ENCODE measurements at places on chromosomes 5 and 9. TPM values are rescaled to one million over a fixed set of nuclear protein-coding genes. Genes with fewer than 3 reads are reported as not detected.

GRCh38 chr5:57360871-57361270 lies 121.7 kb downstream of the ACTBL2 start:
- DNase-seq, result no peak

DNA sequence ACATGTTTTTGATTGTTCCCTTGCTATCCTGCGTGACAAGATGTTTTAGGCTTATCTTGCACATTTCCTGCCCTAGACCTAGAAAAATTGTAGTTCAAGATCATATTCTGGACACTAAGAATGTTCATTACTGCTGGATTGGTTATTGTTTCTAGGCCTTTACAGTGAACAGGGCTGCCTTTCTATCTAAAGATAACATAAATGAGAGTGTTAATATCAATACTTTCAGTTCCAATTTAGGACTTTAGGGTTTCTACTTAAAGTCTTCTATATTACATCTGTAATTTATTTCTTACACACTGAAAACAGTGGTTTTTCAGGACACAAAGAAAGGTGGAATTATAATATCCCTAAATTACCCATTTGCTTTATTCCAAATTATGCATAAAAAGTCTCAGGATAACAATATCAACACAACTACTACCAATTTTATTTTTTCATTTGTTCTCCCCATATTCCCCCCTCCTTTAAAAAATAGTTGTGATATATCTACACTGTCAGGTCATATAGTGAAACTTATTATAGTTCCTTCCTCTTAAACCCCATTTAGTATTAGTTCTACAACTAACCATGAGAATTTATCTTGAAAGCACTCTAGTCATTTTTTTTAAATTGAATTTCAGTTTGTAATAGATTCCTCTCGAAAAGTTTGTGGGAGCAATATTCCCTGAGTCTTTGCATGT lies 293.9 kb upstream of the RIOK2 start:
- no peak for DNase-seq

DNA sequence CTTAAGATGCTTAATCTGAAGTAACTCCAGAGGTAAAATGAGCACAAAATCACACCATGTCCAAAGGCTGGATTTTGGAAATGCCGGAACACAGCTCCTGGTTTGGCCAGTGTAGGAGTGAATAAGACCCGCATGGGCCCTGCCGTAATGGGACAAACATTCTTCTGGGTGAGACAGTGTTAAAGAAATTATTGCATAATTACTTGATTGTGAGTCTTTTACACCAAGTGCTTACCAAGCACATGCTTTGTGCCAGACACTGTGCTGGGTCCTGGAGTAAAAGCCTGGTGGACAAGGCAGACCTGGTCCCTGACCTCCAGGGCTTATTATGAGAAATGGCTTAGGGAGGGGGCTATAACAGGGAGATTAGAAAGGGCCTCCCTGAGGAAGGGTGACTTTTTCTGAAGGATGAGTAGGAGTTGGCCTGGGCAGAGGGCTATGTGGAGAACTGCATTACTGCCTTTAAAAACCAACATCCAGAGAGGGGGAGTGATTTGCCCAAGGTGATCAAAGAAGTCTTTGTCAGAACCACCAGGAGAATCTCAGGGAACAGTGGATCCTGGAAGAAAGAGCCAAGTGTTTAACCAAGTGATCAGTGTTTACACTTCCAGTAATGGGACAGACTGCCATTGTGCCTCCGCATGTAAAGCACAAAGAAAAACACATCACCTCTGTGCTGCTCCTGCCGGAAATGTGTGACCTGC lies 3.5 kb downstream of the PDE6A start:
- no peak for DNase-seq

DNA sequence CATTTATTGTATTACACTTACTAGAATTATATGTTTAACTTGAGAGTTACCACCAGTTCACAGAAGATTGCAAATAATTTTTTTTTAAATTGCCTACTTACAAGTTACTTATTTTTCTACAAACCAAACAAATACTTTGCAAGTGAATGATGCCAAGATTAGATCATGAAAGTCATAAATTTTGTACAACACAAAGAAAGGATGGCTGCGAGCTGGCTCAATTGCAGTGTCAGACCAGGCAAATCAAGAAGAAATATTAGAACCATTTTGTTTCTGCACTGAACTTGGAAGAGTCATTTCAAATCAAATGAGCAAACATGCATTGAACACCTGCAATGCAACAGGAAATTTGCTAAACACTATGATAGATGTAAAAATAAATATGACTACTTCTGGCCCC lies 97.3 kb downstream of the PLCXD3 start:
- DNase-seq, result no peak

DRD1 gene
- total RNA-seq, result not detected

HNRNPH1 gene
- total RNA-seq, result 766 TPM

- no peak for DNase-seq
Observed at GRCh38 chr9:87795178-87795577, 69.3 kb downstream of the CTSL start.

ANKRD18A gene
- total RNA-seq, result 1.6 TPM
